ENCODE measurements at places on chromosomes 7 and 10.

- no peak for DNase-seq
These were observed 219.7 kb upstream of the PPP2R2D start for GRCh38 chr10:131681122-131681521.

GRCh38 chr7:8111282-8111960 is 142.8 kb downstream of the GLCCI1 start:
- no peak for DNase-seq

- DNase-seq: no peak
These were observed 37.6 kb downstream of the ANK3 start for GRCh38 chr10:60352105-60352504.

DNA sequence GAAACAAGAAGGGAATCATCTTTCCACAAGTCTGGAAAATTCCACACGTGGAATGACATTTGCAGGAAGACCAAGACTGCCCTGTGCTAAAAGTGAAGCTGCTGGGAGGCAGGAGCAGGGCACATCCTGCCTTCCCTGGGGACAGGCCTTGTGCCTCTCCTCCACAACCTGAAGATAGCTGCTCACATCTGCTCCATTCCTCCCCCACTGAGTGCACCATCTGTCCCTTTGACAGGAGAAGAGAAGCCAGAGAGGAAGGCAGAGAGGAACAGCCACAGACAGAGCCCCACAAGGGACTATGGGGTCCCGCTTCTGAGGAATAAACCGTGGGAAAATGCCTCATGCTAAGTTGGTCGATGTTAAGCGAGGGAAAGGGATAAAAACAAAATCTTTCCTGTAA is 15.9 kb upstream of the FAM171A1 start:
- no peak for DNase-seq

DNA sequence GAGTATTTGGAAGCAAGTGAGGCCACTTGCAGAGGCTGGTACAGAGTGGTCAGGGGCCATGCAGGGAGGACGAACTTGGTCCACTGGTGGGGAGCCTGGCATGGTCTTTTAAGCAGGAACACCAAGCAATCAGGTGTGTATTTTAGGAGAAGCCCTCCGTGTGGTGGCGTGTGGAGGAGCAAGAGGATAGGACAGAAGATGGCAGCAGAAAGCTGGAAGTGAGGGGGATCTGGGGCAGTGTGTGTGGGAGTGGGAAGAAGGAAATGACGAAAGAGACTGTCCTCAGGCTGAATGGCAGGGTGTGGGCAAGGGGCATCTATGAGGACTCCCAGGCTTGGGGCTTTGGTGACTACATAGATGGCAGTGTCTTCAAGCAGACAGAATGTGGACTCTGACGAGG is 51.2 kb downstream of the TEX36 start:
- no peak for DNase-seq

GRCh38 chr7:97174303-97174702 is 56.8 kb downstream of the SDHAF3 start:
- no peak for DNase-seq

DNA sequence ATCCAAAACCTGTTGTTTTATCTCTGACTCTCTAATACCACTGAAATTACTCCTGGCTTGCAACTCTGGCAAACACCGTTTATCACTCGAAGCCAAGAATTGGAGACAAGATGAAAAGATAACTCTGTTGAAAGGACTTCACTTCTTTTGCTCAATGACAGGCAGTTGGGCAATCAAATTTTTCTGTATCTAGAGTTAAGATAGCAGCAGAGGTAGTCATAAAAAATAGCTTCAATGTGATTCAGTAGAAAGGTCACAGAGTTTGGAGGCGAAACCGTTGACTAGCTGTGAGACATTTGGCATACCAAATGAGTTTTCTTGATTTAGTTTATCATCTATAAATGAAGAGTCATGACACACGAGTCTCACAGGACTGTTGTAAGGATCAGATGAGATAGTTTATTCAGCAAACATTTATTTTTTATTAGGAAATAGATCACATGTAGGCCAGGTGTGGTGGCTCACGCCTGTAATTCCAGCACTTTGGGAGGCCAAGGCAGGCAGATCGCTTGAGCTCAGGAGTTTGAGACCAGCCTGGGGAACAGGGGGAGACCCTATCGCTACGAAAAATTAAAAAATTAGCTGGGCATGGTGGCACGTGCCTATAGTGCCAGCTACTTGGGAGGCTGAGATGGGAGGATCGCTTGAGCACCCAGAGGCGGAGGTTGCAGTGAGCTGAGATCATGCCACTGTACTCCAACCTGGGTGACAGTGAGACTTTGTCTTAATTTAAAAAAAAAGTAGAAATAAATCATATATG is 23.6 kb downstream of the AKR1B1 start:
- no peak for DNase-seq

- no peak for DNase-seq
These were observed 42.7 kb downstream of the PLAU start for GRCh38 chr10:73953665-73954064.

- DNase-seq: no peak
These were observed 118.1 kb downstream of the GLRX3 start for GRCh38 chr10:130254243-130254642.

DNA sequence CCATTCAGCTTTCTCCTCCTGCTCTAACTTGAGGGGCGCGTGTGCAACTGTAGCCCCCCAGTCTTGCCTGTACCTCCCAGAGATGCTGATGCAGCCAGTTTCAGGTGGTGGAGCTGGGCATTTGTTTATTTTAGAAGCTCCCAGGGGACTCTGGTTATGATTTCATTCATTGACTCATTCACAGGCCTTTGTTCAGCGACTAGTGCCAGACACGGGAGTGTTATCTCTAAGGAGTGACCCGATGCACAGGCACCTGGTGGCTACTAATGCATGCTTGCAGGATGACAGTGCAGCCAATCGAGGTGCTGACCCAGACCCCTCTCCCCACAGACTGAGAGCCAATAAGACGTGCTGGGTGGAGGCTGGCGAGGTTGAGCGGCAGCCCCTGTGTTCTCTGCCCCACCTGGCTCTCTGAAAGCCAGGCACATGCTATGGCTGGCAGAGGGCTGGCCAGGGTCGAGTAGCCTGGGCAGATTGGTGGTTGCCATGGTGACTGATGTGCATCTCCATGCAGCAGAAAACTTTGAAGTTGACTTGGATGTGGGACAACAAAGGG is 19.7 kb upstream of the SLC18A2 start:
- DNase-seq: no peak

GRCh38 chr7:158631574-158632195 is 44.1 kb upstream of the PTPRN2 start:
- no peak for DNase-seq

DNA sequence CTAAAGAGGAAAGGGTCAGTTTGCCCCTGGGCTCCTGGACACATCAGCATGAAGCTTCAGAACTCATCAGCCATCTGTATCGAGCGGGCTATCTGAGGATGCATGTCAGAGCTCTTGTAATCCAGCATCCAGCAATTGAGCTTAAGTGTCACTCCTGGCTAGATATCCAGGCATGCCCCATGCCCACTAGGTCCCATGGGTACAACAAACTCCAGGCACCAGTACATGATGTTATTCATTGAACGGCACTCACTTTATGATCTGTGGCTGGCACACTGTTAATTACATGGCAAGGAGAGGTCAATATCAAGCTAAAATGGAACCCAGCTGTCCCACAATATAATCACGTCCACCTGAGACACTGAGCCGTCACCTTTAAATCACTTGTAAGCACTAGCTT is 274.2 kb downstream of the ELMO1 start:
- DNase-seq: no peak

- no peak for DNase-seq
These were observed 221.3 kb downstream of the PTPRN2 start for GRCh38 chr7:158366346-158366745.

DNA sequence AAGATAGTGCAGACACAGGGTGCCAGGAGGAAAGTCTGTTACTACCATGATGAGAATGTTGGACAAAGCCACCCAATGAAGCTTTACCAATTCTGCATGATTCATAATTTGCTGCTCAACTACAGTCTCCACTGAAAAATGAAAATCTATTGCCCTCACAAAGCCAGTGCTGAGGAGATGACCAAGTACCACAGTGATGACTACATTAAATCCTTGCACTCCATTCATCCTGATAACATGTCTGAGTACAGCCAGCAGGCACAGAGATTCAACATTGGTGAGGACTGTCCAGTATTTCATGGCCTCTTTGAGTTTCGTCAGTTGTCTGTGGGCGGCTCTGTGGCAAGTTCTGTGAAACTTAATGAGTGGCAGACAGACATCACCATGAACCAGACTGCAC is 144.0 kb downstream of the PLCE1 start:
- no peak for DNase-seq

DNA sequence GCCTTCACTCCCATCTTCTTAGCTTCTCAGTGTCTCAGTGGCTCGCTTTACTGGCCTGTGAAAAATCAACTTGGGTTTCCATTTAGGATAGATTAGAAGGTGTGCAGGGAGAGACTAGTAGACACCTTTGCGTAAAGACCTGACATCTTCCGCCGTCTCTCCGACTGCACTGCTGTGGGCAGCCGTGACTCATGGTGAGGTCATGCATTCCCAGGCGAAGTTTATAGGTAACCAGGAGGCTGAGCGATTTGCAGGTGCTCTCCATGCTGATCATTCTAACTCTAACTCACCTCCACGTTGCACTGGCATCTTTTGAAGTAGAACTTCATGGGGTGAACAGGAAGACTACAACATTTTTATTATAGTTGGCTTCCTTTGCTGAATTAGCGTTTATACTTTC is 68.0 kb upstream of the ZNF438 start:
- DNase-seq: no peak
